ENCODE measurements at places on chromosomes 16 and 17. TPM values are rescaled to one million over a fixed set of nuclear protein-coding genes. Genes with fewer than 3 reads are reported as not detected.

ZDHHC1 gene
- 9.6 TPM for polyA plus RNA-seq

- DNase-seq: no peak
Observed at GRCh38 chr16:79073566-79073965, 527.0 kb downstream of the MAF start.

ANKRD40CL gene
- polyA plus RNA-seq: not detected

DNA sequence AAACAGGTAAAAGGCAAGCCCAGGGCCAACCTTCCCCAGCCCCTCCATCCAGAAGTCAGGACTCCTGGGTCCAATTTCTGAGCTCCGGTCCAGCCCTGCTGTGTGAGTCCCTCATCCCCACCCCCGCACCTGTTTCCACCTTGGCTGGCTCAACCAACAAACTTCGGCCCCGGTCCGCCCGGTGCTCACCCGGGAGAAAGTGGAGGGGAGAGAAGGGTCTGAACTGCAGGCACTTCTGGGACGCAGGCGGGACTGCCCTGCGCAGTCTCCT lies 541 bp downstream of the RHBDF2 start:
- no peak for DNase-seq

GRCh38 chr16:10514369-10515055 lies 65.9 kb downstream of the EMP2 start:
- DNase-seq: peak; percentile 76

LAT gene
- polyA plus RNA-seq: 2.4 TPM

DNA sequence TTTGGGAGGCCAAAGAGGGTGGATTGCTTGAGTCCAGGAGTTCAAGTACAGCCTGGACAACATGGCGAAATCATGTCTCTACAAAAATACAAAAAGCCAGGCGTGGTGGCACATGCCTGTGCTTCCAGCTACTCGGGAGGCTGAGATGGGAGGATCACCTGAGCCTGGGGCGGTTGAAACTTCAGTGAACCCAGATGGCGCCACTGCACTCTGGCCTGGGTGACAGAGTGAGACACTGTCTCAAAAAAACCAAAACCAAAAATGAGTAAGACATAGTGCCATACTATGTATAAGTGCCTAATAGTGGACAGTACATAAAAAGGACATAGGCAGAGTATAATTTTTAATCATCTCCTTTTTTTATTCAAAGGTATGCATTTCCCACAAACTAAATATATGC lies 4.0 kb downstream of the CTC1 start:
- DNase-seq: no peak

DNA sequence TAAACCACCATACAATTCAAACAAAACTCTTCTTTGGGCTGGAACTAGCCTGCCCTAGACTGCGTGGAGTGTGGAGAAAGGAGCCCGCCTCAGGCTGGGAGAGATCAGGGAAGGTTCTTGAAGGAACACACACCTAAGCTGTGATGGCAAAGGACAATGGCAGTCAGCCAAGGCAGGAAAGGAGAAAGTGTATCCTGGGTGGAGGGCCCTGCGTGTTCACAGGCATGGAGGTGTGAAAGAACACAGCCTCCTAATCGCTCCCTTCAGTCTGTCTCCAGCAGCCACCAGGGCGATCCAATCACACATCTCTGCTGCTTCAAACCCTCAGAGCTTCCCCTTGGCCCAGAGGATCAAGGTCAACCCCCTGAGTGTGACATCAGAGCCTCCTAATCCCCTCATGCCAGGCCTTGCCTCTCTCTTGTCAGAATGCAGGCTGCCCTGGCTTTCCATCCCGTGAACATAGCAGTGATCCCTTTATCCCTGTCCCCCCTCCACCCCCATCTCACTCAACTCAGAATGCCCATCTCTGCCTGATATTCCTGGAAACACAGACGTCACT lies 173.0 kb downstream of the KATNIP start:
- DNase-seq: no peak

DNA sequence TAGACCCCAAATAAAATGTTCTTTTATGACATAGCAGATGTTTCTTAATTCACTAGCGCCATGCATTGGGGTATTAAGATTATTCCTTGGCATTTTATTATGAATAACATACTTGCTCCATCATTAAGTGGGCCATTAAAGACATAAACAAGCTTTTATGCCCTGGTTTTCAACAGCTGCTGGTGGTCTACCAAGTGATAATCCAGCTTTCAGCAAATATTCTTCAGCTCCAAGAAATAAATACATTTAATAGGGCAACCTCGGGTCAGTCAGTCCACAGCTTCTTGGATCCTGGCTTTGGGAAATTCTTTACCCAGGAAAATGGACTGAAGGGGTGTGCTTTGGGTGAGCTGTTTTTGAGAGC lies 217.3 kb upstream of the IRX3 start:
- DNase-seq: no peak

GRCh38 chr16:50234771-50235556 lies 31.4 kb upstream of the ADCY7 start:
- peak; percentile 75 for DNase-seq

DNA sequence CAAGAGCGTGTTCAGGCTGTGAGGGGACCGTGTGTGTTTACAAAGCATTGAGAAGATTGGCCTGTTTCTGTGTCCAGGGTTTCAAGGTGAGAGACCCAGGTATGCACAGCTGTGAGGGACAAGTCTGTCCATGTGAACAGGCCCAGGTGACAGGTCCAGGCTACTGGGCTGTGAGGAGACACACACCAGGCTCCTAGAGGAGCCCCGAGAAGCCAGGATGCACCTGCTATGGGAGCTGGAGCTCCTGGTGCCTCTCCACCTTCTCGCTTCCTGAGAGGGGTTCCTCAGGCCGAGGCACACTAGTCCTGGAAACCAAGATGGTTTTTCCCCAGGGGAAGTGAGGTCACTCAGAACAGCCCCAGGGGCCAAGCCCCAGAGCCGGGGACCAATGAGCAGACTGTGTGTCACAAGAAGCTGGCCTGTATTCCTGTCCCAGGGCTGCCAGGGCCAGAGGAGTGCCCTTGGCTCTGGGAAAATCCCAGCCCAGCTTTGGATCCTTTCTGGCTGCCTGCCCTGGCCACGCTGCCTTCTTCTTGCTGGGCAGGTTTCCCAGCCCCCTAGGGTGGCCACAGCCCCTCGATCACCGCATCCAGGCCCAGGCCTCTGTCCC lies 153.4 kb upstream of the PLCG2 start:
- peak; percentile 71 for DNase-seq

GRCh38 chr16:1458336-1458976 lies 14.1 kb upstream of the CCDC154 start:
- DNase-seq: peak; percentile 56
